T-helper 1 cell (primary cell): ENCODE measurements at places on chromosomes 6 and 20.

GRCh38 chr6:56241124-56241802 lies 6.1 kb downstream of the COL21A1 start:
- no peak for DNase-seq

DNA sequence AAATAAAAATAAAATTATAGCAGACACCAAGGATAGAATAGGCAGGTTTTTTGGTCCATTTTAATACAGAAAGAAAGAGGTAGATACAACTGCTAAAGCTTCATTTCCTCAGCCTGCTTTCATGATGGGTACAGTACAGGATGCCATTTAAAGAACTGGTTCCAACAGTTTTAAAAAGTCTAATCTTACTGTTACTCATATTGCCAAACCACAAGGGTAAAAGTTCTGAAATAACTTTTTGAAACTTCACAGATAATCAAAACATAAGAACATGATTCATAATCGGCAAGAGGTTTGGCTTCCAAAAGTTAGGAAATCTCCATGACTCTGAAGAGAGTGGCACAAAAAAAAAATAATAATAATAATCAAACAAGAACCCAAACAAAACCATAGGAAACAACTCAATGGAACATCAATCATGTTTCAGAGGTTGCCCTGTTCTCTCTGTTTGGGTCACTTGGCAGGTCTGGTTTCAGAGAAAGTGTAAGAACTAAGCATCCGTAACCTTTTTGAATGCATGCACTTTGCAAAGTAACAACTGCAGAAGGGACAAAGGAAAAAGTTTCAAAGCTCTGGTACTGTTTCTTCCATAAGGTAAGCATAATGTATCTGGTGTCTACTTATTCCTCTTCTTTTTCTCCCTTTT lies 79.7 kb downstream of the SMLR1 start:
- no peak for DNase-seq

GRCh38 chr6:73349311-73349710 lies 4.8 kb downstream of the DPPA5 start:
- no peak for DNase-seq

DNA sequence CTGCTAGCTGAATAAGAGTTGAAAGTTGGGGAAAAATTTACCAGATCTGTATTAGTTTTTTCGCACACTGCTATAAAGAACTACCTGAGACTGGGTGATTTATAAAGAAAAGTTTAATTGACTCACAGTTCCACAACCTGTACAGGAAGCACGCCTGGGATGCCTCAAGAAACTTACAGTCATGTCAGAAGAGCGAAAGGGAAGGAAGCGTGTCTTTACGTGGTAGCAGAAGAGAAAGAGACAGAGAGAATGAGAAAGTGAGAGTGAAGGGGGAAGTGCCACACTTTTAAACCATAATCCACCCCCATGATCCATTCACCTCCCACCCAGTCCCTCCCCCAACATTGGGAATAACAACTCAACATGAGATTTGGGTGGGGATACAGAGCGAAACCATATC lies 79.6 kb downstream of the KHDC1L start:
- no peak for DNase-seq

DNA sequence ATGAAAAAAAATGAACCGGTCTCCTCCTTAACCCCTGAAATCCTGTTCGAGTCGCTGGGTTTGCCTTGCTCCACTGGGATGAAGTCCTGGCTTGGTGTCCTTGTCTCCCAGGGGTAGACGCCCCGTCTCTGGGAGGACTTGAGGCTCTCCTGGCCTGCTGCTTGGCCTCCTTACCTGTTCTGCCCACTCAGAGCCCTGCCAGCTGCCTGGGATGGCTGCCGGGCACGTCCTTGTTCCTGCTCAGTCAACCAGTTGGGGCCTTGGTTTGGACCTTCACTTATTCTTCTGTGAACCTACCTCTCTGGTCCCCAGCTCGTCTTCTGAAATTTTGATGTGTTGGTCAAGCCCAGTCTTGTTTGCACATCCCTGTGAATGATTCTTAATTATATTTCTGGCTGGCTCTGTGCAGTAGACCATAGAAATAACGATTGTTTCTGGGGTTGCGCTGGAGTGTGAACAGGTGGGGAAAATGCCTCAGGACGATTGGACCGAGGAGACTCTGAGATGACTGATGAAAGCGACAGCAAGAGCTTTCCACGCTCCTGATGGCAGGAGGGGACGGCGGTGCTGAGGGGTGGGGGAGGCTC lies 126.5 kb upstream of the ESR1 start:
- no peak for DNase-seq

DNA sequence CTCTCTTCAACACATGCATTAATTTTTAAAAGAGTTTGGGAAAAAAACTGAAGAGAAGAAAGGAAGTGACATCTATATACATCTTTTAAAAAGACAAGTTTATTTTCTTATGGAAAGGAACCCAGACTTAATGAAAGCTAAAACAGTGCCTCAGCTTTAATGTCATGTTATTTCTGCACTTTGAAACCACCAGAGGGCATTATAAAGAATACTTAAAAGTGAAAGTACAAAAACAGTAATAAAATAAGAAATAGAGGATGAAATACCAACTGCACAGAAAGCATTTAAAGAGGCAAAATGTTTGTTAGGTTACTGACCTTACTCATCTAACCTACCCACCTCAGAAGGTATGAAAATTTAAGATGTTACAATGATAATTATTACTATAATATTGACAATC lies 98.8 kb downstream of the HUS1B start:
- DNase-seq, result no peak

- no peak for DNase-seq
Measured at GRCh38 chr20:42366626-42367025, 748.4 kb upstream of the CHD6 start.

DNA sequence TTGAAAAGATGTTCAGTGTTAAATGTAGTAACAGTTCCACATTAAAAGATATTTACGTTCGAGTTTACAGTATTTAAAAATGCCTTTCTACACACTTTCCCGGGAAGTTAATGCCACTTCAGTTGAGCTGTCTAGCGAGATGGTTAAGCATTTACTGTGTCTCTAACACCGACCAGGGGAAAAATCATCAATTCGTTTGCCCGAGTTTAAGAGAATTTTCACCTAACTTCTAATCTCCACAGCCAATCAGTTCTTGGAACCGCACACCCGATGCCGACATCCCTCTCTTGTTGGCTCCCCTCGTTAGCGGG lies 58.2 kb downstream of the FAM217A start:
- no peak for DNase-seq

DNA sequence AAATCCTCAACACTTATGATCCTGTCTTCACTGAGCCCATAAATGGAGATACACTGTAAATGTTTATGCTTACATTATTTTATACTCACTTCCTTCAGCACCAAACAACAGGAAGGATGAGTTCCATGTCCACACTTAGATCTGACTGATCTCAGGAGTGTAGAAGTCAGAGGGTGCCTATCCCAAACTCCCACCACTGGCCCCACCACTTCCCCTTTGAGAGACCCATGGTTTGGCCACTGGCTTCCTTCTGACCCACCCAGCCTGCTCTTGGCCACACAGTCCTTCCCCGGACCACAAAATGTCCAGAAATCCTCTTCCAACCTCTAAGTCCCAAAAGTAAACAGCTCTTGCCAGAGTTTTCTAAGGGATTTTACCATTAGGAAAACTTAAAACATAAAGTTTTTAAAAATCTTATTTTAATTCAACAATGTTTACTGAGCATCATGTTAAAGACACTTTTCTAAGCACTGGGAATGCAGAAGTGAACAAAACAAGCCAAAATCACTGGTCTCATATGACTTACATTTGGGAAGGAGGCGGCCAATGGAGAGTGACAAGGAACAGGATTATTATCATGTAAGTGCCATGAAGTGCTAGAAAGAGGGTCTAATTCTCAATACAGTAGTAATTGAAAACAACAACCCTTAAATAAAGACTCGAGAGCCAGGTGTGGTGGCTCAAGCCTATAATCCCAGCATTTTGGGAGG lies 103.8 kb downstream of the NRSN1 start:
- no peak for DNase-seq

- peak; percentile 58 for DNase-seq
Measured at GRCh38 chr6:90295854-90296340, 746 bp downstream of the BACH2 start.

DNA sequence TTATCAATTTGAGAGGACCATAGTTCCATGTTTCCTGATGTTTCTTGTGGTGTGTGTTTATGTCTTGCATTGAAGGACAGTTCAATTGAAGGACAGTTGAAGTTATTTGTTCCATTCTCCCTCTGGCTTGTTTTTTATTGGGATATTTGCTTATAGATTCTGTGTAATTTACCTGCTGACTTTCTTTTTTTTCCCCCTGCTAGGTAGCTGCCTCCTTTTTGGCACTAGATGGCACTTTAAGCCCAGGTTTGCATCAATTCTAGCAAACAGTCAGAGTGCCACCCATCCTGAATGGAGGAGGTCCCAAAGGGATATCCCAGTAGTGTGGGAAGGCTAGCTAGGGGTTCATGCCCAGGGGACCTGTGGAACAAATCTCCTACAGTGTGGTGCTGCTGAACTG lies 78.1 kb downstream of the CFAP61 start:
- DNase-seq, result no peak

DNA sequence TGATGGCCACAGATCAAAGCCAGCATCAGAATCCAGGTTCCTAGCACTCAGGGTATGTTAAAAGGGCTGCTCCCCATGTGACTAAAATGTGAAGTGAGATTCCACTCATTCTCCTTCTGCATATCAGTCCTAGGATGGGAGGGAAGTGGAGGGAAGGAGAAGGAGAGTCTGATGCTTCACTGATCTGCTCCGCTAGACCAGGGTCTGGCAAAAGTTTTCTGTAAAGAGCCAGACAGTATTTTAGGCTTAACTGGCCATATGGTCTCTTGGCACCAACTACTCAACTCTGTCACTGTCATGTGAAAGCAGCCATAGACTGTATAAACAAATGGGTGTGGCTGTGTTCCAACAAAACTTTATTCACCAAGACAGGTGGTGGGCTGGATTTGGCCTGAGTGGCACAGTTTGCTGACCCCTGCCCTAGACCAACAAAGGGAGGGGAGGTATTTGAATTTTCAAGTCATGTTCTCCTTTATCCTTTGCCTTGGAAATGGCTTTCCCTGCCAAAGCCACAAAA lies 22.6 kb downstream of the GHRH start:
- no peak for DNase-seq

- DNase-seq, result no peak
Measured at GRCh38 chr6:21588481-21589351, 4.8 kb upstream of the SOX4 start.

DNA sequence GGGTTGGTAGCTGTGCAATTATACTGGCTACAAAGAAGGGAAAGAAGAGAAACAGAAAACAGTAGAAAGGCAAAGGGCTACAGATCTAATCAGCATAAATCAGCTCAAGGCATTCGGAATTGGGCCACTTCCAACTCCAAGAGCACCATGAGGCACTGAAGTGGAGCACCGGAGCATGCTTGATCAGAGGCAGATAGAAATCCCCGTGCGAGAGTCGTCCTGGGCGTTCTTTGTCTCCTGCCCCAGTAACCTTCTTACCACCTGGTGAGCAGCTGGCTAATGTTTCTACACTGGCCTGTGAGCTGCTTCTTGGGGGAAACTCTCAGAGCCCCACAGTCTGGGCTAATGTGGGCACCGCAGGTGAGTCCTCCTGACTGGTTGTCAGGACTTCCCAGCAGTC lies 16.7 kb downstream of the NEDD9 start:
- no peak for DNase-seq

DNA sequence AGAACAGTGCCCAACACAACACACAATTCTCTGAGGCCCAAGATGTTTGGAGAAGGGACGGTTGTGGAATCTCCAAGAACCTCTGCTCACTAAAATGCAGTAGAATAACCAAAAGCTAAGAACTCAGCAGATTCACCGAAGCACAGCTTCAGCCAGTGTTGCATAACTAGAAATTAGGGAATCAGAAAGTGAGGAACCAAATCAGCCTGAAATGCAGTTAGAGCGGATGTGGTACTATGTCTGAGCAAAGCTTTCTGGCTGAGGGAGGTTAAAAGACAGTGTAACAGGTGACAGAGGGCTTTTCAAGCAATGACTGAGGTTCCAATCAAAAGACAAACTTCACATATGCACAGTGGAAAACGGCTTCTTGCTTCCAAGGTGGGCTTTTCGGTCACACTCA lies 197.9 kb upstream of the KCNK16 start:
- no peak for DNase-seq

DNA sequence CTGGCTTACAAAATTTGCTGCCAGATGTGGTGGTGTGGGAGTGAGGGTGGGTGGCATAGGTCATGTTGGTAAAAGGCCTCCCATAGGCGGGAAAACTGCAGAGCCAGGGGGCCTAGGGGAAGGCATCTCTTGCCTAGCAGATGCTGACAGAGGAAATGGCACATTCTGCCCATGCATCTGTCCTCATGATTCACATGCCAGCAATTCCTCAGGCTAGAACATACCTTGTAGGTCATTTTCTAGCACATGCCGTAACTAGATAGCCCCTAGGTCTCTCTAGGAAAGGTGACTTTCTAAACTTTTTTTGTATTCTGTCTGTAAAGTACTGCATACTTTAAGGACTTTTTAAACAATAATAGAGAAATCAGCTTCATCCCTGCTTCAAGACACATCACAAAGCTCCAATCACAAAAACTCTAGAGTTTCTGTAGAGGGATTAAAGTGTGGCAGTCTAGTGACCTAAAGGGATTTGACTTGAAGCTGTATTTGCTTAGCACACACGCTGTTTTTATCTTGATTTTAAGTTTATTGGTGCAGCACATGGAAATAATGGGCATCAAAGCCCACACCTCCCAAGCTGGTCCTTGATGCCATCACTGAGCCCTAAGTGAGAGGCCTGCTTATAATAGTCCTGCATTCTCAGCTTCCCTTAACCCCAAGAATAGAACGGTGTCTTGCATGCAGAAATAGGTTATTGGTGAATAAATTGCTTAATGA lies 55.2 kb downstream of the ANKEF1 start:
- no peak for DNase-seq

DNA sequence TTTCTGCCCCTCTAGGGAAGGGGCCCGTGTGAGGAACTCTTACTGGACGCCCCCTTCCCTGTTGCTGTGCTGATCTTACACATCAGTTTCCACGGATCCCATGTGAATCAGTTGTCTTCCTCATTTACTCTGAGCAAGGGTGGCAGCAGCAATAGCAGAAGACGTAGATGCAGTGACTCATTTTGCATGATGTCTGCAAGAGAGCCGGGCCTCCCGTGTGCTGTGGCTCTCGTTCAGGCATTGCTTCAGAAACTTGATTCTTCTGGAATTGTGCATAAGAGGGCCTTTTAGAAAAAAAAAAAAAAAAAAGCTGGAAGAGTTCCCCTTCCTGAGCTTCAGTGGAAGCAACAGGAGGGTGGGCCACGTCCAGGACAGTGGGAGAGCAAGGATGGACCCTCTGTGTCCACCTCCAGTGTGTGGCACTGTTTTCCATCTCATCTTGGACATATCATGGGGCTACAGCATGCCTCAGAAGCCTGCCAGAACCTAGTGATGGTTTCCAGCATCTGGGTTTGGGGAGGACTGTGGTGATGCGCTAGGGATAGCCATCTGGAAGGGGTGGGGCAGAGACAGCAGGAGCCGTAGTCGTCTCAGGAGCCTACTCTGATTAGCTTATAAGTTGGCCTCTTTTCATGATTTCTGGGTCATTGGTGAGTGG lies 62.1 kb downstream of the FOXO3 start:
- no peak for DNase-seq

DNA sequence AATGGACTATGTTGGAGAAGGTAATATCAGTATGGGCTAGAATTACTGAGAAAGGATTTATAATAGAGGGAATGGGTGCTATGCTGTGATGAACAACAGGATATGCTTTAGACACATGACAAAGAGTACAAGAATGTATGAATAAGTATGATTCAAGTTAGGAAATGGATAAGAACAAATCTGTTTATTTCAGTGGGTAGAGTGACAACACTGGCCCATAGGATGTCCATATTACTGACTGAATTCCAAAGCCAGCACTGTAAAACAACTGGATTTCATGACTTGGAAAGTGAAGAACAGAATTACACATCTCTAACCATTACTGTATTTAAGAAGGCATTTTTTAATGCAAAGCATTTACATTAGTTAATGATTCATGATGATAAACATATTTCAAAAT lies 35.9 kb downstream of the EPM2A start:
- DNase-seq, result no peak
